Femur (tissue), 1 donor: ENCODE measurements at places on chromosomes 11 and 22.
A peak's percentile ranks its signal among the peaks of the same experiment; 100 is the strongest.

GRCh38 chr11:32098142-32098903 is 7.4 kb downstream of the RCN1 start:
- DNase-seq, result no peak

DNA sequence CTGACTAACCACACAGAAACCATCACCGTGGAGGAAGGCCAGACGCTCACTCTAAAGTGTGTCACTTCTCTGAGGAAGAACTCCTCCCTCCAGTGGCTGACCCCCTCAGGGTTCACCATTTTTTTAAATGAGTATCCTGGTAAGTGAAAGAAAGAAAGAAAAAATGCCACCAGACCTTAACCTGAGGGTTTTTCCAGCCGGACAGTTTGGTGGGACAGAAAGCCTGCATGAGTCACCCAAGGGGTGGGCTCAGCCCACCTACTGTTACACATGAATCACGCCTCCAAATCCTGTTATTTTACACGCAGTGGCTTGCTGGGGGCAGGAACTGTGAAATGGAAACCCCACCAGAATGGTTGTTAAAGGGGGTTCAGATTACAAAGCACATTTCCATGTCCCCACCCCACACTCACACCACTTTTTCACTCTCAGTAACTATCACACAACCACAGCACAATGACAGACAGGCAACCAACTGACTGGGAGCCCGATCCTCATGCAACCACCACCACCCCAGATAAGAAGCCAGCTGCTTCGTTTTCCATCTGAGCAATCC is 11.9 kb downstream of the CRTAM start:
- no peak for DNase-seq

DNA sequence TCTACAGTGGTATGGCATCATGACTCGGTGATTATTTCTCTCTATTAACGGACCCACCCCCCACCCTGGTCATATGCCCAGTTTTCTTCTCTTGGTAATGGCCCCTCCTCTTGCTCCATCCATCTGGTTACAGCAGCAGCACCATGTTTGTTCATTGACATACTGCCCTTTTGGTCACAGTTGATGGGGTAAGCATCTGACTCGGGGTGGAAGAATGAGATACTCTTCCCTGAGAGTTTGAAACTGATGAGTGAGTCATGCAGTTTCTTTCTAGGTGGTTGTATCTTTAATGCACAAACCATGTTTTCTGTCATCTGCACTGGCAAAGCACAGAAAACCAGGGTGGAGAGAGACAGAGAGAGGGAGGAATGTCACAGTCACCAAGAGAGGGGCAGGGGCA is 126.0 kb downstream of the SYN3 start:
- DNase-seq, result no peak

DNA sequence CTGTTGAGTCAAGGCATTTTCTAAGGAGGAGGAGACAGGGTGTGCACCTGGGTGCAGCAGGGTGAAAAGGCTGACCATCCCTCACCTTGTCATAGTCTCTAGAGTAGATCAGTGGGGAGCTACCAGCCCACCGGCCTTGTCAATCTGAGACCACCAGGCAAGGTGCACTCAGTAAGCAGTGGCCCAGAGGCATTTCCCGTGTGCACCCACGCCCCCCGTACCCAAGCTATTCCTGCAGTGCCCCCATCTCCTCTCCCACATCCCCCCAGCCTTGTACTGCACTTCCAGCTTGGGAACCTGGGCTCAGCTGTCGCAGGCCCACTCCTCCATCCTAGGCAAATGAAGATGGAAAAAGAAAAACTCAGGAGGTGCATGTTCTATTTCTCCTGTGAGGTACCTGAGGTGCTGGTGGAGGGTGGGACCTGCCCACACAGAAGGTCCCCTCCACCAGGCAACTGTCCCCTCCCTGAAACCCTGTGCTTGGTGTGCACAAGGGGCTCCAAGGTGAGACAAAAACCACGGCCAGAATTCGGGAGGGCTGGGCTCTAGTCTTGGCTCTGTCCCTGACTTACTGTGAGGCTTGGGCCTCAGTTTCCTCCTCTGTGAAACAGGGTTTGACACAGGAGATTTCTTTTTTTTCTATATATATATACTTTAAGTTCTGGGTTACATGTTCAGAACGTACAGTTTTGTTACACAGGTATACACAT is 8.4 kb downstream of the P2RY2 start:
- peak; percentile 10 for DNase-seq

- no peak for DNase-seq
Observed at GRCh38 chr22:33680632-33681031, 239.6 kb downstream of the LARGE1 start.

DNA sequence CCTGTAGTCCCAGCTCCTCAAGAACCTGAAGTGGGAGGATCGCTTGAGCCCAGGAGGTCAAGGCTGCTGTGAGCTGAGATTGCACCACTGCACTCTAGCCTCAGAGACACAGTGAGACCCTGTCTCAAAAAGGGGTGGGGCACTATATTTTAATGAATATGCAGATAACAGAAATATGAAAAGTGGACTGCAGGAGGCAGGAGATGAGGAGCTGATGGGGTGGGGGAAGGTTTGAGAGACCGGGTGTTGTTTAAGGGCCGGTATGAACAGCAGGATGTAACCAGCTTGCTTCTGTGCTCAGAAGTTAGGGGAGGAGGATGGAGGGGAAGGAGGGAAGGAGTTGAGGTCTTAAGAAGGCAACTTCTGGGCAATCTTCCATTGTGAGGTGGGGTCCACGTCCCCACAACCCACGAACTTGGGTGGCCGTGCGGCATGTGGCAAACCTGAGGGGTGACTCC is 1.3 kb upstream of the B4GALNT4 start:
- DNase-seq, result no peak

GRCh38 chr11:107354780-107355179 is 102.8 kb downstream of the CWF19L2 start:
- DNase-seq, result no peak

DNA sequence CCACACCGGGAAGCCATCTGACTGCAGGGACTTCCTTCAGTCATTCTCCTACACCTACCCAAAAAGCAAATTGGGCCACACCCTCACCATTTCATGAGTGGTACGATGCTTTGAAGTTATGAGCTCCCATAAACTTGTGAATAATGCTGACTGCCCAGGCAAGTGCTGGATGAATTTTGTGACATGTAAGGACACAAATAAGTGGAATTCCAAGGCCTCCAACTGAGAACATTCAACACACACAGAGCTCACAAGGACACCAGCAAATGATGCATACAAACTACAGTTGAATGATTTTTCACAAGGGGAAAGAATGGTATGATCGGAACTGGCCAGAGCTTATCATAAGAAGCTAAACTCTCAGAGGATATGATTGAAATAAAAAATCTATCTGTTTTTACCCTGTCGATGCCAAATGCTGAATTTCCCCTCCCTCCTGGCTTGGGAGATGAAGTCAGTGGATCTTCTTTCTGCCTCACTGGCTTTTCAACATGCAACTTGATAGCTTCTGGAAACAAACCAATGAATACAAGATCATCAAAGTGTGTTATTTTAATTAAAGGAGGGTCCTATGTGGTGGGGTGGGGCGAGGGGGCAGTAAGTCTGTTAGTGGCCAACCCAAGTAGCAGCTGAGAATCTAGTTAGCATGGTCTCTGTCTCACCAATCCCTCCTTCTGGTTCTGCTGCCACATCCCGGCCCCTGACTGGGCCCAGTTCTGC is 123.8 kb downstream of the WT1 start:
- no peak for DNase-seq
